ENCODE measurements at places on chromosomes 5 and 9.

- DNase-seq, result no peak
These were observed 21.5 kb upstream of the NIPBL start for GRCh38 chr5:36855141-36855495.

DNA sequence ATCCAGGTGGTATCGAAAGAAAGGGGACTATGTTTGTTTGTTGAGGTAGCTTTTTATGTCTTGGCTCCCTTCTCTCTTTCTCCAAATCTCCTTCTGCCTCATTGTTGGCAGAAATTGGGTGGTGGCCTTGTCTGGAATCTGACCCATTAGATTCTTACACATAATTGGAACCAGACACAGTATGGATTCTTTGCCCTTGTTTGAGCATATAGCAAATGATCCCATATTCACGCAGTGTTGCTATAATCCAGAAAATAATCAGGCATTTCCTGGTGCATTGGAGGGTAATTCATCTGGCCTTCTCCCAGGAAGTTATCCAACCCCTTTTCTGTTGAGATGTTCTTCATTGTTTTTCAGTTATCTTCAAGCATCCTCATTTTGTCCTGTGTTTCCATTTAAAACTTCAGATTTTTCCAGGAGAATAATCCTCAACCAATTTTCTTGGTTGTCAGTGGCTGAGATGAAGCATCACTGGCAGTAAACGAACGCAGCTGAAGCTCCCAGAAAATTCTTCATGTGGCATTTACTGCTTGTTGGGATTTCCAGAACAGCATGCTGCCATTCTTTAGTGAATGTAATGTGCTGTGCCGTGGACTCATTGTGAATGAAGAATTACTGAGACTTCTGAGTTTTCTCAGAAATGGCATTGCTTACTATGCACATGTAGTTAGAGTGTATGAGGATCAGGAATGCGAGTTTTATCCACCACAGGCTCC, 70.5 kb upstream of the NTRK2 start:
- no peak for DNase-seq

- DNase-seq, result no peak
These were observed 61.1 kb upstream of the ARAP3 start for GRCh38 chr5:141742866-141743851.

DNA sequence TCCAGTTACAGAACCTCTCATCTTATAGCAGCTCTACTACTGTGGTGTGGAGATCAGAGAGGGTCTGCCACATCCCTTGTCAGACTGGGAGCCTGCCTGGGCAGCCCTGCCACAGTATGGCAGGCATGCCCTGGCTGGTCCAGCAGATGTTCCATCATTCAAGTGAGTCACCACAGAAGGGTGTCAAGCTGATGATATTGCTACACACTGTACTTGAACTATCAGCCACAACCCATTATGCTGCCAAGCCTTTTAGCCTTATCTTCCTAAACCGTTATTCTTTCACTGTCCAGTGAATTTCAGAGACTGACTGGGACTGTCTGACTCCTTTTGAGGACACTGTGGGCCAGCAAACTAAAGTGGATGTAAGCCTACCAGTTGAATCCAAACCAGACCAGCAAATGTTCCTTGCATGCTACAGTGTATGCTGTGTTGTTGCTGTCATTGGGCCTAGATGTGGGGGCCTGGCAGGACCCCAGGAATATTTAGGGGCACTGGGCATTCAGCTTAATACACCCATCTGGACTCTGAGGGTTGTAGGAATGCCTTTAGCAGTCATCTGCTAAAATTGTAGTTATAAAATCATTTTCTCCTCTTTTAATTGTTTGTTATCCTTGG, 202.6 kb downstream of the NR3C1 start:
- no peak for DNase-seq

GRCh38 chr9:135303865-135304499, 175.6 kb upstream of the PPP1R26 start:
- DNase-seq, result no peak

DNA sequence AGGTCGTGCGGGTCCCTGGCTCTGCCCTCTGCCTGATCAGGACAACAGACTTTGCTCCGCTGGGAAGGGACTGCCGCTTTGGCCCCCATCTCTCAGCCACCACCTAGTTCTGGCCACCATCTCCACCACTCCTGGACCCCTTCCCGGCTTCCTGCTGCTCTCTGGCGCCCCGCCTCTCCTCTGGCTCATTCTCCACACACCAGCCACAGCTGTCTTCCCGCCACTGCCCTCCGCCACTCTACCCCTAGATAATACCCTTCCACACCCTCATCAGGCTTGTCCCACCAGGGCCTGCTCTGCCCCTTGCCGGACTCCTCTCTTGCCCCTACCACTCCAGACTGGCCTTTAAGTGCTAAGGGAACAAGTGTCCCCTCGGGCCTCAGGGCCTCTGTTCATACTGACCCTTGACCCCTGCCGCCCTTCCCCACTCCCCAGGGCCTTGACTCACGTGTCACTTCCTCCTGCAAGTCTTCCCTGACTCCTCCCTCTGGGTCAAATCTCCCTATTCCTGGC, 3.0 kb upstream of the CDX1 start:
- peak; percentile 55 for DNase-seq

GRCh38 chr9:99037769-99038483, 67.0 kb upstream of the TGFBR1 start:
- no peak for DNase-seq

- peak; percentile 53 for DNase-seq
These were observed 11.4 kb downstream of the BASP1 start for GRCh38 chr5:17228821-17229291.

Data from left lung (tissue), 14 donors.